ENCODE measurements at places on chromosomes 5 and 9. TPM values are rescaled to one million over a fixed set of nuclear protein-coding genes. Genes with fewer than 3 reads are reported as not detected.

Gene TXNDC8
- not detected for total RNA-seq

Gene OBP2B
- not detected for total RNA-seq

Gene PRLR
- 9.3 TPM for total RNA-seq

Gene RNF224
- total RNA-seq = 0.95 TPM

Gene GARIN3
- not detected for total RNA-seq
